ENCODE measurements at places on chromosomes 12 and 14.

GRCh38 chr12:1473418-1473817 lies 121.0 kb downstream of the FBXL14 start:
- no peak for DNase-seq

DNA sequence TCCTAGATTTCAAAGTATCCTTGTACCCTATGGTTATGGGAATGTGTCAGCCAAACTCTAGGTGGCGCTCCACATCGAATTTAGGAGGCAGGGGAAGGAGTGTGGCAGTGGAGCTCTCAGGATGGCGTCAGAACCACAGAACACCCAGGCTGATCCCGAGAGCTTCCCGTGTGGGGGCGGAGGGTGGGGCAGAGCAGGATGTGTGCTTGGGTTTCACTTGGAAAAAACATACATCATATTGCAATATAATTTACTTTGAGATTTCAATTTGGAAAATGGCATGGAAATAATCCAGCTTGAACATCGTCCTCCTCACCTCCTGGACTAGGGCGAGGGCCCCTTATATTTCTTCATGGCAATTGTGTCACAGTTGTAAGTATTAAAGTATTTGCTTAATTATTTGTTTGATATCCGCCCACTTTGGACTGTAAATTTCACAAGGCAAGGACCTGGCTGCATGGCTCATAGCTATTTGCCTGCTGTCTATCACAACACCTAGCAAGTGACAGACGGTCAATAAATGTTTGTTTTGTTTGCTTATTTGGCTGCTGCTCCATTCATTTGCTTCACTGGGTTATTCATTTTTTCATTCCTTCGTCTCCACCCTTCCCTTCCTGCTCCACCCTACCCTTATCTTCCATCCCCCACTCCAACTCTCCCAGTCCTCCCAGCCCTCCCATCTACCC lies 221.5 kb upstream of the HMGA2 start:
- peak; percentile 84 for DNase-seq

GRCh38 chr12:116055895-116056607 lies 221.4 kb downstream of the MED13L start:
- DNase-seq = no peak

- no peak for DNase-seq
Observed at GRCh38 chr12:76789335-76790050, 25.6 kb downstream of the ZDHHC17 start.

GRCh38 chr12:12534166-12534866 lies 28.3 kb downstream of the DUSP16 start:
- no peak for DNase-seq

GRCh38 chr12:24360907-24361306 lies 411.4 kb upstream of the SOX5 start:
- DNase-seq = no peak

DNA sequence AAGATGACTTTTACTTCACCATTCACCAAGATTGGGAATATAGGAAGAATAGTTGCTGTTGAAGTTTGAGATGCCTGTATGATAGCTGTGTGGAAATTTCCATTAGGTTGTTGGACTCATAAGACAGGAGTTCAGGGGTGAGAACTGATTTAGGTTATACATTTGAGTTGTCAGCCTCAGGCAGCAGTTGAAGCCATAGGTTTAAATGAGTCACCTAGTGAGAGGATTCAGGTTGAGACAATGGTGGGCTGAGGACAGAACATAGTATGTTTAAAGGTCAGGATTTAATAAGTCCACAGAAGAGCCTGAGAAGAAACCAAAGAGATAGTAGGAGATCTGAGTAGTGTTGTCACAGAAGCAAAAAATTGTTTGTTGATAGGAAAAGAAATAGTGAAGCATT lies 63.6 kb upstream of the MON2 start:
- DNase-seq = no peak

- no peak for DNase-seq
Observed at GRCh38 chr14:21307637-21308036, 27.8 kb downstream of the RPGRIP1 start.

- DNase-seq = no peak
Observed at GRCh38 chr12:105470601-105471000, 140.1 kb downstream of the C12orf75 start.

GRCh38 chr14:68104518-68104917 lies 284.9 kb downstream of the RAD51B start:
- no peak for DNase-seq

DNA sequence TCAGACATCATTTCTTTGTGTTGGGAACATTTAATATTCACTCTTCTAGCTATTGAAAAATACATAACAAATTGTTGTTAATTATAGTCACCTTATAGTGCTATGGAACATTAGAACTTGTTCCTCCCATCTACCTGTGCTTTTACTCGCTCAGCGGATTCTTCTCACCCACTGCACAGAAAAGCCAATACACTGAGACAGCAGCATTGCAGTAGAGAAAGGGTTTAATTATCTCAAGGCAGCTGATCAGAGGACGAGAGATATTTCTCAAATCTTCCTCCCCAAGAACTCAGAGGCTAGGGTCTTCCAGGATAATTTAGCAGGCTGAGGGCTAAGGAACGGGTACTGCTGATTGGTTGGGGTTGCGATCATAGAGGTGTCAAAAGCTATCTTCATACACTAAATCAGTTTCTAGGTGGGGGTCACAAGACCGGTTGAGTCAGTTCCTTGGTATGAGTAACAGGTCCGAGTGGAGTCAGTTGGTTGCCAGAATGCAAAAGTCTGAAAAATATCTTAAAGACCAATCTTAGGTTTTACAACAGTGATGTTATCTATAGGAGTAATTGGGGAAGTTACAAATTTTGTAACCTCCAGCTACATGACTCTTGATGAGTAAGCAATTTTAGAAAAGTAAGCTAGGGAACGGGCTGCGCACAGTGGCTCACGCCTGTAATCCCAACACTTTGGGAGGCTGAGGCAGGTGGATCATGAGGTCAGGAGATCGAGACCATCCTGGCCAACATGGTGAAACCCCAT lies 173.1 kb downstream of the FBXL14 start:
- DNase-seq = no peak

DNA sequence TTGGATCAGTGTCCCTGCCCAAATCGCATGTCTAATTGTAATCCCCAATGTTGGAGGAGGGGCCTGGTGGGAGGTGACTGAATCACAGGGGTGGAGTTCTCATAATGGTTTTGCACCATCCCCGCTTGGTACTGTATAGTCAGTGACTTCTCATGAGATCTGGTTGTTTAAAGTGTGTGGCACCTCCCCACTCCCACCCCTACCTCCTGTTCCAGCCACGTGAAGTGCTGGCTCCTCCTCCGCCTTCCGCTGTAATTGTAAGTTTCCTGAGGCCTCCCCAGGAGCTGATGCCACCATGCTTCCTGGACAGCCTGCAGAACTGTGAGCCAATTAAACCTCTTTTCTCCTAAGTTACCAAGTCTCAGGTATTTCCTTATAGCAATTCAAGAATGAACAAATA lies 67.2 kb downstream of the FERMT2 start:
- no peak for DNase-seq

DNA sequence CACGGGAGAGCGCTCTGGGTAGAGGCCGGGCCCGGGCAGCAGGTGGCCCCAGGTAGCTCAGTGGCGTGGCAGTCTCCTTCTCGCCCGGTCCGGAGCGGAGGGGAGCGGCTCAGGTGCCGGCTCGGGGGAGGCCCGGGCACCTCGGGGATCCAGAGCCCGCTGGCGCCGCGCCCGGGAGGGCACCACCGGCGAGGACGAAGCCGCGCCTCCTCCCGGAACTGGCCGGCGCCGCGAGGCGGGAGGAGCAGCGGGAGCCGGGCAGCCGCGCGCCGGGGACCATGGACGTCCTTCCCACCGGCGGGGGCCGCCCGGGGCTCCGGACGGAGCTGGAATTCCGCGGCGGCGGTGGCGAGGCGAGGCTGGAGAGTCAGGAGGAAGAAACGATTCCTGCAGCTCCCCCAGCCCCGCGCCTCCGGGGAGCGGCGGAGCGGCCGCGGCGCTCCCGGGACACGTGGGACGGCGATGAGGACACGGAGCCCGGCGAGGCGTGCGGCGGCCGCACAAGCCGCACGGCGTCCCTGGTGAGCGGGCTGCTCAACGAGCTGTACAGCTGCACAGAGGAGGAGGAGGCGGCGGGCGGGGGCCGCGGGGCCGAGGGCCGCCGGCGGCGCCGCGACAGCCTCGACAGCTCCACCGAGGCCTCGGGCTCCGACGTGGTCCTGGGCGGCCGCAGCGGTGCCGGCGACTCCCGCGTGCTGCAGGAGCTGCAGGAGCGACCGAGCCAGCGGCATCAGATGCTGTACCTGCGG lies 21.5 kb upstream of the GNS start:
- DNase-seq = no peak

DNA sequence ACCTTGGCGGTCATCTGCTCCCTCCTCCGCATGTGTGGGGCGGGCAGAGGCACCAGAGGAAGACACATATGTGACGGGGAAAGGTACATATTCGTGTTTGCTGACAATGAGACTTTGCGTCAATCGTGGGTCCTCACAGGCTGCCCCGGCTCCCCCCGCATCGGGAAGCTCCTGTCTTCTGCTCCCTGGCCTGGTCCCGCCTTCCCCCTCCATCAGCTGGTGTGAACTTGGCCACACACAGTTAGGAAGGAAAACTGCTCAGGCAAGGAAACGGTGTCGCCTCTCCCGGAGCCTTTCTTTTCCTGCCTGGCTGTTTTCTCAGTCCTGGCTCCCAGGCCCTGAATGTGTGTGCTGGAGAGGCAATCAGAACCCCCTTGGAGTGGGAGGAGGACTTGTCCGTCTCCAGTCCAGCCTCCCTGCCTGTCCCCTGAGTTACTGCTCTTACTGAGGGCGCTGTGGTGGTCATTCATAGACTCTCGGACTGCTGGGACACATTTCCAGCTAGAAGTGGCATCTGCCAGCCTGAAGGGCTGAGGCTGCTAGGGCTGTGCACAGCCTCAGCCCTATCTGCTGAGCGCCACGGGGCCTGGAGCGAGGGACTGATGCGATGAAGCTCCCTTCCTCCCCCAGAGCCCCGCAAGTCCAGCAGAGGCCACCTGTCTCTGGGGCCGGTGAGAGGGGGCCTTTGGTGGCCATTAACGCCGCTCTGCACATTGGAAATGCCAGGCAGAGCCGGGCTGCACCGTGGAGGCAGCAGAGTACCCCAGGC lies 44.2 kb upstream of the TSPAN9 start:
- peak; percentile 77 for DNase-seq

DNA sequence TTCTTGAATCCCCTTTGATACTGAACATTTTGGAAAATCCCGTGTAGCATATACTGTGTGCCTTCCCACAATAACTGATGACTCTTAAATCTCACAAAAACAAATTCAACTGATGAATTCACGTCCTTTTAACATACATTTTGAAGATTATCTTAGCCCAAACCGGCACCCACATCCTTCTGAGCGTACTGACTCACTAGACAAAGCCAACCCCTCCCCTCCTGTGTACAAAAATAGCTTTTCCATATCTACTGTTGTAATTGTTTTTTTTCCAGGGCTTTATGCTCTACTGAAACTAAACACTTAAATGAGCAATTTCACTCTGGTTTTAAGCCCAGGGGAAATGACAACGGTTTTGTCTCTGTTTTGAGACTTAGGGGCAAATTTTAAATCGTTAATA lies 109.4 kb upstream of the ATF7IP start:
- no peak for DNase-seq

DNA sequence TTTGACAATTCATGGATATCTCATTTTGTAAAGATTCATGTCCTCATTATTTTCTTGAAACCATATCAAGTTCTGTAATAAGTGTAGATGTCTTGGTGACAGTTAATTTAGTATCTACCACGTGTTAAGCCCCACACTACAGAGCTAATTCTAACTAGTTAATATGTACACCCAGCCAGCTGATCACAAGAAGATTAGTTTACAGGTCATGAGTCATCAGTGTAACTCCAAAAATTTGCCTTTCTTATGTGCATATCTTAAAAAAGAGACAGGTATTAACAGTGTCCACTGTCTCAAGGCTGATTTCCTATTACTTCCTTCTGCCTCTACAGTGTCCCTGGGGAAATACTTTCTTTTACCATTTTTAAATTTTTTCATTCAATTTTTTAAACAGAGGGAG lies 13.3 kb upstream of the YBX3 start:
- DNase-seq = no peak

DNA sequence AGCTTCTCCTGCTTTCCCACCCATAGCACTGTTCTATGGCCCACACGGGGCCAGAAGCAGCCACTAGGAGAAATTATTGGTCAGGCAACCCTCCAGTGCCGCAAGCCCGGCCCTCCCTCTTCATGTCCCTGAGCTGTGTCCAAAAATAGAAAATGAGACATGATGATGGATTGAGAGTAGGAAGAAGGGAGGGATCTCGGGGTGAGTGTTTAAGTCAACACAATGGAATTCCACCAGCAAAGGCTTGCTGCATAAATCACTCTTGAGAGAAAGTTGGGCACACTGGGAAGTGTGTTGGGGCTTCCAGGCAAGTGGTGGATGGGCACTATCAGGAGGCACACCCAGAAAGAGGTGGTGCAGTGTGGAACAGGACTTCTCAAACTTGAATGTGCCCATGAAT lies 94.2 kb downstream of the LLPH start:
- peak; percentile 31 for DNase-seq

GRCh38 chr12:104006929-104007328 lies 41.3 kb downstream of the TDG start:
- DNase-seq = no peak

GRCh38 chr14:100862277-100862676 lies 36.4 kb downstream of the MEG3 start:
- DNase-seq = no peak

DNA sequence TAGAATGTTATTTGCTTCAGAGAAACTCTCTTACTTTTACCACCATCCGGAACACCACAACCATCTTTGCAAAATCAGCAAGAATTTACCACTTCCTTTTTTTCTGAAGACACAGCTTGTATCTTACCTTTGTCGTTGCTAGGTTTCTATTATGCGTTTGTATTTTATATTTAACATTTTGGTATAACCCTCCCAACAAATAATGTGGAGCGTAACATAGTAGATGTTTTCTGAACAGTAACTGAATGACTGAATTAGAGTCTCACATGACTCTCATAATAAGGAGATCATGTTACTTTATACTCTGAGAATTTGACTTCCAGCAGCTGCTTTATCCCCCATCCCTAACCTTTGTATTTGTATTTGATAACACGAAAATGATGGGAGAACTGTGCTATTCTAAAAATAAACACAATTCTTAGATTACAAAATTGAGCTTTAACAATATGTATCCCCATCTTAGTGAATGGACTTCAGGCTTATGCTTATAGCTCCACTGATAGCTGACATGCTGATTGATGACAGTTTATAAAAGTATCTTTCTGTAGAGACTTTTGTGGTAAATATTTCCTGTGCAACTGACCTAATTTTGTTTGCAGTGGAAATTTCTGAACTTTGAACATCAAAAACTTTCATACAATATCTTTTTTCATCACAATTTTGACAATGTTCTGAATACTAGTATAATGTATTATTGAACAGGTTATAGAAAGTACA lies 7.9 kb upstream of the KLRB1 start:
- DNase-seq = no peak

DNA sequence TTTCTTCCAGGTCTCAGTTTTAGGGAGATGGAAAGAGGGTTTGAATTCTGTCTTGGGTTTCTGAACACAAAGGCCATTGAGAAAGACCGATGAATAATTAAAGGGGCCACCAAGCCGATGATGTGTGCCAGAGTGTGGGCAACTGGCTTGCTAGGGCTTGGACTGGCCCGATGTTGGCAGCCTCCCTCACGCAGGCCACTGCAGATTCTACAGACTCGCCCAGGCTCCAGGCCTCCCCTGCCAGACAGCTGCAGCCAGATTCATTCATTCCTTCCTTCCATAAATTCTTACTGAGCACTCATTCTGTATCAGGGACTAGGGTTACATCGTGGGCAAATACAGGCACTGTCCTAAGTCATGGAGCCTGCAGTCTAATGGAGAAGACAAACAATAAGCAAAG lies 34.9 kb downstream of the ACTN1 start:
- no peak for DNase-seq

Data from renal pelvis (tissue), 12 donors.